Hepatocyte (in vitro differentiated cells): ENCODE measurements at places on chromosomes 11 and 22.

DNA sequence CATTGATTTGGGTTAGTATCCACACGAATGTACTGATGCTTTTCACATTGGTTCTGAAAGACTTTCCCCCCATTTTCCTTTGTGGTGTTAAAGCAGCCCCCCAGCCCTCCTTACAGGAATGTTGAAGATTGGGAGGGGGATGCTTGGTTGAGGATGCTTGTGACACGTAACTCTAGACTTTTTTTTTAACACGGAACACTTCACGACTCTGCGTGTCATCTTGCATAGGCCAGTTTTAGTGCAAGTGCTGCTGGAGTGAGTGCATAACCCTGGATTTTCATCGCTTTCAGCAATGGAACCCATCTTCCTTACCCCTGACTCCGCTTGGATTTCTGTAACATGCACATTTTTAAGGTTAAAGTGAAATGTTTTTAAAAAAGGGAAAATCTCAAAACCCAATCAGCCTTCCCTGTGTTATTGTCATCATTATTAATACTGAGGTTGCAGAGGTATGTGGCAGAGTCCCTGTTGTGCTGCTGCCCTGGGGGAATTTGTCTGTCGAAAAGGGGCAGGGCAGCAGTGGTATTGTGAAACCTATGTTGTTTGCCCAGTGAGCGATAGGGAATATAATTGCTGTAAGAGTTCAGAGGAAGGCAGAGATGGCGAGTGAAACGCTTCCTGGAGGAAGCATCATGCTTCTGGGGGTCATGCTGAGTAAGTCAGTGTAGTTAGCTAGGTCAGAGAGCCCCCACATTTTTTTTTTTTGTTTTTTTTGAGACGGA lies 12.1 kb downstream of the CECR2 start:
- peak; percentile 64 for DNase-seq

DNA sequence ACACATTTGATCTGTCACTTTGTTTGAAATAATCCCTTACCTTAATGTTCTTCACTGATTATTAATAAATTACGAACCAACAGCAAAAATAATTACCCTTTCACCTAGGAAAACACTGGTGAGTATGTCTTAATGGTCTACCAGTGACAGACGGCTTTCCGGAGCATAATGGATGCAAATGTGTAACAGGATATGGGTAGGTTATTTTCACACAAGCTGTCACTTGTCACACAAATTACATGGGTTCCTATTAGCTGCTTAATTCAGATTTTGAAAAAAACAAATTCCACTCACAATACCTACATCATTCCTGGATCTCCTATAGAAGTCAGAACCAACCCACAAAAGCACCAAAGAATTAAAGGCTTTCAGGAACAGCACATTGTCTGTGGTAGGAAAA lies 127.9 kb downstream of the WT1 start:
- no peak for DNase-seq

DNA sequence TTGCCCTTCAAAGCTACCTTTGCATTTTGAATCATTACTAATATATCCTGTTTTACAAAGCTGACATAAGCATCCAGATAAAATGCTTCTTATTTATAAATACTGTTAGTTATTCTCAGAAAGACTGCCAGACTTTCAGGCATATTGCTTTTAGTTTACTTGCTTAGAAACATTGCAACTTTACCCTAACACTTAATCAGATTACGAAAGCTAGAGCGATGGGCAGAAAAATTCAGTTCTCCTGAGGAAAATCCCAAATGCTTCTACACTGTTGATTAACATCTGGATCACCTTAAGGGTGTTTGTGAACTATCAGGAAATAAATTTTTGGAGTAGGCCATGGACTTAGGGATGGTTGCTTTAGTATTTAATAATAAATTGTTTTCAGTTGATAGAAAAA lies 289.7 kb upstream of the MPPED2 start:
- no peak for DNase-seq

DNA sequence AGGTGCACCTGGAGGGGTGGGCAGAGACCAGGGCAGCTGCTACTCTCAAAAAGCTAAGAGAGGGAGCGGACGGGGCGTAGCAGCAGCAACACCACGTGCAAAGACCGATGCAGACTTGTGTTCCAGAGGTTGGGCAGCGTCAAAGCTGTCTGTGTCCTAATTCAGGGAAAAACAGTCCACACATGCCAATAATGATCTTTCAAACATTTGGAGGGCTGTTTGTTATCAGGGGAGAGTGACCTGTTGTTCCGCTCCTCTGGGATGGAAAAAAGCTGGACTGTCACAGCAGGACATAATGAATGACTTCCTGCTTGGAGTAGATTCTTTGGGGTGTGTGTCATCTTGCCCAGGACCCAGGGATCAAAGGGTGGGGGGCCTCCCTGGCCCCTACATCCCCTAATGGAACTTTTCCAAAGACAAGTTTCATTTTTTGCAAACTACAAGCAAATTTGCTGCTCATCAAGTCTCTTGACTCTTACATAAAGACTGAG lies 6.2 kb upstream of the FBLN1 start:
- DNase-seq: no peak

GRCh38 chr11:61725781-61726231 lies 26.6 kb upstream of the MYRF start:
- no peak for DNase-seq

- peak; percentile 90 for DNase-seq
Measured at GRCh38 chr11:3160252-3161031, 4.7 kb downstream of the OSBPL5 start.

- DNase-seq: no peak
Measured at GRCh38 chr11:57299150-57299737, 25.5 kb downstream of the TNKS1BP1 start.

- peak; percentile 61 for DNase-seq
Measured at GRCh38 chr11:128548649-128549255, 38.6 kb downstream of the ETS1 start.

- peak; percentile 41 for DNase-seq
Measured at GRCh38 chr11:66346476-66347424, 679 bp downstream of the B4GAT1 start.

DNA sequence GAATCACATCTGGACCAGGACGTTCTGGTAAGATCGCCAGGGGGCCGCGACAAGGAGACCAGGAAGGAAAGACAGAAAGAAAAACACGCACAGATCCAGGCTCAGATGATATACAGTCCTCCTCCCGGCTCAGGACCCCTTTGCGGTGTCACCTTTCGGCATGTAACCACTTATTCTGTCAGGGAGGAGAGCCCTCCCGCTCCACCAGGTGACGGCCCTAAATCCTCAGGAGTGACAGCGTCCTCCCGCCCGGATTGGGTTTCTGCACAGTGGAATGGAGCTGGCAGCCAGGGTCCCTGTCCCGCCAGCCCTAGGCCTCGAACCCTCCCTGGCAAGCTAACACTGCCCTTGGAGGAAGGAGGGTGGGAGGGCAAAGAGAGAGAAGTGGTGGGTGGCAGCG lies 24.3 kb upstream of the KCNQ1OT1 start:
- no peak for DNase-seq

- DNase-seq: no peak
Measured at GRCh38 chr11:32152216-32152615, 61.3 kb downstream of the RCN1 start.

GRCh38 chr11:131463649-131464425 lies 93.4 kb downstream of the NTM start:
- DNase-seq: no peak

DNA sequence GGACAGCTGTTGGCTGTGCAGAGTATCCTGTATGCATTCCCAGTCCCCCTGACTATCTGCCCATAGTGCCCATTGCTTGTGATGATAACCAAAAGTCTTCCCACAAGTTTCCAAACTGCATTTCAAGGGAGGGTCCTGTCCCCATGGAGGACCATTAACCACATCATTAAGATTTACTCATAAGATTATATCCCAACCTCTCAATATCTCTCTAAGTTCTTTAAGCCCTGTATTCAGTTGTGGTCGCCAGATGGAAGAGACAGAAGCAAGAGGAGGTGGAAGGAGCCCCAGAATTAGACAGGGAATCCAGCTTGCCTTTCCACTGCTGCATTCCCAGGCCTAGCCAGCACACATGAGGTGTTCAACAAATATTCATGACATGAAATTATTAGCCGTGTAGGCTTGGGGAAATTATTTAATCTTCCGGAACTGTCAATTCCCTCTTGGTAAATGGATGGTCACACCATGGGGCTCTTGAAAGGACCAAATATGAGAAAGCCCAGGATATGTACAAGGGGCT lies 42.6 kb upstream of the TIMP3 start:
- DNase-seq: no peak

DNA sequence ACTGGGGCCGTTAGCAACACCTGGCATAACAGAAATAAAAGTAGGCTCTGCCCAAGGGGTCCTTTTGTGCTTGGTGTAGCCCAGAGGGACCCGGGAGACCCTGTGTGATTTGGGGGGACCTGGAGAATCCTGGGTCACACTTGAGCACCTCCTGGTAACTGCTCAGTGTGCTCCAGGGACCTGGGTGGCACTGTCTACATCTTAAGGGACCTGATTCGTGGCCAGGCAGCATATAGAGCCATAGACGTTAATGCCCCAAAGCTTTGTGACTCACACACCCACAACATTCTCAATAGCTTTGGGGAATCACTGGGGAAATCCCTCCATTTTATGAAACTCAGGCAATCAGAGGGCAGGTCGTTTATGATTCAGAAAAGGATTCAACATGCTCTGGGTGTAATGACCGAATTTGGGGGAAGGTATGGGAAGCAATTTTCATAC lies 3.6 kb upstream of the IGF2 start:
- no peak for DNase-seq

- DNase-seq: no peak
Measured at GRCh38 chr11:94873916-94874540, 99.3 kb downstream of the CWC15 start.

- no peak for DNase-seq
Measured at GRCh38 chr11:73995731-73996130, 13.1 kb upstream of the UCP2 start.

DNA sequence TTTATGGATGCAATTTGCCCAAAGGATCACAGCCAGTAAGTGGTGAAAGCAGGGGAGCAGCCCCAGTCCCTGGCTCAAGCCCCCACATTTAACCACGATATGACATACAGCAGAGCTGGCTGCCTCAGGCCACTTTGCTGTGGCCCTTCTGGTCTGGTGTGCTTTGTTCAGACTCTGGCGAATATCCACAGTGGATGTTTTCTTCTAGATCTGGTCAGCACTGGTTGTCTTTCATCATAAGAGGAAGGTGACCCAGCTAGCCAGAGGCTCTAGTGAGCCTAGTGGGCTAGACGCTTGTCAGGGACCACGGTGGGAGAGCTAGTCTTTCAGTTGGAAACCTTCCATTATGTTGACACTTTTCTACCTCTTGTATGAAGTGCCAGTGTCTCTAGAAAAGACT lies 42.5 kb downstream of the DGCR2 start:
- DNase-seq: no peak

DNA sequence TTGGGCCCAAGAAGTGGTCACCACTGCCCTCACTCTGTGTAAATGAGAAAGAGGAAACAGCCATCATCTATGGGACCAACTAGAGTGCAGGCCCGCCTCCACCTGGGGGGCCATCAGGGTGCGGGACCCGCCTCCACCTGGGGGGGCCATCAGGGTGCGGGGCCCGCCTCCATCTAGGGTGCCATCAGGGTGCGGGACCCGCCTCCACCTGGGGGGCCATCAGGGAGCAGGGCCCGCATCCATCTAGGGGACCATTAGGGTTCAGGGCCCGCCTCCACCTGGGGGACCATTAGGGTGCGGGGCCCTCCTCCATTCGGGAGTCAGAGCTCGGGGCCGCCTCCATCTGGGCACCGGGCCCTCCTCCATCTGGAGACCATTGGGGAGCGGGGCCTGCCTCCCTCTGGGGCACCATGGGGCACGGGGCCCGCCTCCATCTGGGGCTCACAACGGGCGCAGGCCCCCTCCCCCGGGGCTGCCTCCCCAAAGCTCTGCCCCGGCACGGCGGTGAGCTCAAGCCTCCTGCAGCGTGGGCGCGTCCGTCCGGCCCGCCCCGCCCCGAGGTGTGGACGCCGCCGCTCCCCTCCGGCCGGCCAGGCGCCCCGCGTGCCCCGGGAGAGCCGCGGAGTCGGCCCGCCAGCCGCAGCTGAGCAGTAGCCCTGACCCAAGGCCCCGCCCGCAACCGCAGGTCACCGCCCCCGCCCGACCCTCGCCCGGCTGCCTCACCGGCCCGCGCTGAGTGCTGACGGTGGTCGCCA lies 512 bp downstream of the TOLLIP start:
- no peak for DNase-seq

- DNase-seq: no peak
Measured at GRCh38 chr11:65435411-65435931, 12.9 kb downstream of the NEAT1 start.

DNA sequence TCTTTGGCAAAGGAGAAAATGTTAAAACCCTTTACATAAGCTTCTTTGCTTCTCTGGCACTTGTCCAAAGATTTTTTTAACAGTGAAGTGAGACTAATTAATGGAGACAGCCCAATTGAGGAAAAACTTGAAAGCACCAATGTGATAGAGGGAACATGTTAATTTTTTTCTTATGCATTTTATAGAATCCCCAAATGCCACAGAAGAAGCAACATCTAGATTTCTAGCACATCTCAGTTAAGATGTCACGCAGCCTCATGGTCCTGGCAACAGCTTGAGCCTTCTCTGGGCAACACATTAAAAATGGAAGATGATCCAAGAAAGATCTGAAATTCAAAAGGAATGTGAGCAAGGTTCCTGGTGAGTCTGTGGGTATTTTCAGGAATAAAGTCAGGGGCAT lies 48.5 kb downstream of the PACSIN2 start:
- no peak for DNase-seq

DNA sequence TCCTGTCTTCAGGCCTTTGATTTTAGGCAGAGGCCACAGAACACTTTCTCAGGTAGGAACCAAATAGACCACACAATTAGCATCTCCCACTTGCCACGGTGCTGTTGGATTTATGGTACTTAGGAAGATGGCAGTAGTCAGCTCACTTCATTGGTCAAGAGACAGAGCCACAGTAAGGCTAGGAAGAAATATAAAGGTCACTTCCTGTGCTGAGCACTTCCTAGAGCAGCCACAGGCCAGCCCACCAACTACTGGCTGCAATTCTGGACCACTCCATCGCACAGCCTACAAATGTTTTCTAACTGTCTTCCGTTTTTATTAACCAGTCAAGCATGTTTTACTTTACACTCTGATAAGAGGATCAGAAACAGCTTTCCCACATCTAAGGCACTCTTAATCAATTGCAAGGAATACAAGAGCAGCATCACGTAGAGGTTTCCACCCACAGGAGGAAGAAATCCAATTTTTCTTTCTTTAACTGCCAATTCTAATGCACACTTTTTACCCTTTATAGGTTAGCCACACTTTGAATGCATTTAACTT lies 54.7 kb downstream of the ABTB2 start:
- DNase-seq: no peak
